ENCODE measurements at places on chromosomes 7 and 10. TPM values are rescaled to one million over a fixed set of nuclear protein-coding genes. Genes with fewer than 3 reads are reported as not detected.

CXCL12 gene
- total RNA-seq: 42.0 TPM

CALN1 gene
- total RNA-seq: not detected

FZD1 gene
- total RNA-seq: 29.8 TPM

SEMA3A gene
- 117 TPM for total RNA-seq

KNDC1 gene
- total RNA-seq: 2.3 TPM

Measured in smooth muscle cell of trachea (primary cell).